ENCODE measurements at places on chromosomes 16 and 17.
A peak's percentile ranks its signal among the peaks of the same experiment; 100 is the strongest.

GRCh38 chr16:78703936-78704335 lies 604.5 kb downstream of the WWOX start:
- DNase-seq = no peak

GRCh38 chr17:50256826-50257618 lies 17.2 kb upstream of the TMEM92 start:
- DNase-seq = no peak

- no peak for DNase-seq
Observed at GRCh38 chr17:79020631-79021301, 3.2 kb upstream of the C1QTNF1 start.

DNA sequence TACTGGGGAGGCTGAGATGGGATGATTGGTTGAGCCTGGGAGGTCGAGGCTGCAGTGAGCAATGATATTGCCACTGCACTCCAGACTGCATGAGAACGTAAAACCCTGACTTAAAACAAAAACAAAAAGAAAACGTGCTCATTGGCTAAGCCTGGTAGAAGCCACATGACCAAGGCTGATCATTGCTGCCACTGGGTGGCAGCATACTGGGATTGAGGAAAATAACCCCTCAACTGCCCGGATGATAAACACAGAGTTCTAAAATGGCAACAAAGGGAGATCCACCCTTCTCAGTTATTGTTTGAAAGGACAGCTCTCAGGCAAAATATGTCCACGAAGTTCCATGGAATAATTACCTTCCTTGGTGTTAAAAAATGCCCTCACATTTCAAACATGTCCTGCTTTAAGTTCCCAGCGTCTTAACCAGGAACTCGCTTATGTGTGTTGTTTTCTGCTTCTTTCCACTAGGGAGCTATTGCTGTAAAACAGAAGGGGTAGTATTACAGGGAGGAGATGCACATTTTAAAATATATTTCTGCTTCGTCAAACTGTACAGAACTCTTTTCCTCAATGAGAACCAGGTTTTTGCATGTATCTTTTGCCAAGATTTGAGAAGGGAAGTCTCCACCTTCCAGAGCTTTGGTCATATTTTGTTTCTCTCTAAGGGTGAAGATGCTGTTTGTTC lies 675.3 kb downstream of the MAF start:
- DNase-seq = peak; percentile 59

DNA sequence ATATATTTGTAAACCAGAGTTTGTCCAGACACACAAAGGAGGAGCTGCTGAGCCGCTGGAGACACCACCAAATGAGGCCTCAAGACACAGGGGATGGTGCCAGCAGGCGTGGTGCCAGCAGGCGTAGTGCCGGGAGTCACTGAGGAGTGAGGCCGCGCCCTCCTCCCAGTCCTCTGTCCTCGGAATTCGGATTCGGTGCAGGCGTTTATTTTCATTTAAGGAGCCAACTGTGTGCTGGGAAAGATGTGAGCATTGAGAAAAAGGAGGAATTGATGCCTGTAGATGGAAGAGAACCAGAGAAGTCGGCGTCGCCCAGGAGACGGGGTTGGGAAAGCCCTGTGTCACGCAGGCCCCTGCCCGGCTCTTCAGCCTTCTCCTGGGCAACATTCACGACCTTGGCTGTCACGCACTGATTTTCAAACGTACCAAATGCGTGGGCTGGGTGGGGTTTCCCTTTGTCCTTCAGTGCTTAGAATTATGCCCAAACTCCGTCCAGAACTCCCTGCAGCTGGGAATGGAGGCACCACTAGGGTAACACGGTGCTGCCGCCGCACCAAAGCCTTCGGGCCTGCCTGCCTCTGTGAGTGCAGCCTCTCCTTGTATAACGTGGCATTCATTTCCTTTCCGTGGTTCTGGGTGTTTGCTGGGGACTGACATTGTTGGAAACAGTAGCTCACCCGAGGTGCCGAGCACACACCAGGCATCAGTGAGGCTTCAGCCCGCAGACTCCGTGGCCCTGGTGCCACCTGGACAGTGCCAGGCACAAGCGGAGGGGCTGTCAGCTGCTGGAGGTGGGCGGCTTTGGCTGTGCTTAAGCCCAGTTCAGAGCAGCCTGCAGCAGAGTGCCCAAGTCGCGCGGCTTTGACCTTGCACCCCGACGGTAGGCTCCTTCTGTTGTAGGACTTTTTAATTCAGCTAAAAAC lies 49.0 kb upstream of the CHMP6 start:
- DNase-seq = no peak

- DNase-seq = no peak
Observed at GRCh38 chr17:41073676-41074075, 8.0 kb upstream of the KRTAP2-4 start.
